Natural killer cell (primary cell): ENCODE measurements at places on chromosomes 16 and 17.

- no peak for DNase-seq
These were observed 10.6 kb downstream of the GPRC5B start for GRCh38 chr16:19874026-19874425.

- DNase-seq, result peak; percentile 97
These were observed at the start of gene EXOSC6 for GRCh38 chr16:70251629-70252354. EXOSC6 (minus strand) TSS chr16:70251940; CDS start chr16:70251900, 40 bp downstream.

DNA sequence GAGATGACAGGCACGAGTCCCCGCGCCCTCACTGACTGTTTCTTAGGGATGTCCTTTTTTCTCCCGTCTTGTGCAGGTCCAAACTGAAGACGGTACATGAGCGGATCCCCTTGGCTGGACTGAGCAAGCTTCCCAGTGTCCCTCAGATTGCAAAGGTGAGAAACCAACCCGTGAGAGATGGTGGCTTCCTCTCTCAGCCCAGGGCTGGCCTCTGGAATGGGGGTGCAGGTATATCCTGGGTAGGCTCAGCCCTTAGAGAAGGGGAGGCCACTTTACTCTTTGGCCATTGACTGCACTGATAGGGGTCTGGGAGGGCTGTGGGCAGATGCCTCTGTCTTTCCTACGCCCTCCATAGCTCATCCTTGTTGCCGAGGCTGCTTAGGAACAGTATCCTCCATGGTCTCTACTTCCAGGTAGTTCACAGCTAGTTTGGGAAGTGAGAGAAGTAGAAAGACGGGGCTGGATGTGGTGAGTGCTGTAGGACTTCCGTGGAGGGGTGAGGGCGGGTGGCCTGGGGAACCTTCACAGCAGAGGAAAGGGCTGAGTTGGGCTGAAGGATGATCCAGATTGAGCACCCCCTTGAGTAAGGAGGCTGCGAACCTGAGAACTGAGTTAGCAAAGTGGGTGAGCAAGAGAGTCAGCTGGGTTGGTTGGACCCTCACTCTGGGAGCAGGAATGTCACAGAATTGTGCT is 83.0 kb downstream of the OR1D5 start:
- DNase-seq, result no peak

GRCh38 chr16:87431926-87432325 is 39.8 kb downstream of the MAP1LC3B start:
- no peak for DNase-seq

- DNase-seq, result no peak
These were observed 51.1 kb upstream of the NDRG4 start for GRCh38 chr16:58448890-58449289.

DNA sequence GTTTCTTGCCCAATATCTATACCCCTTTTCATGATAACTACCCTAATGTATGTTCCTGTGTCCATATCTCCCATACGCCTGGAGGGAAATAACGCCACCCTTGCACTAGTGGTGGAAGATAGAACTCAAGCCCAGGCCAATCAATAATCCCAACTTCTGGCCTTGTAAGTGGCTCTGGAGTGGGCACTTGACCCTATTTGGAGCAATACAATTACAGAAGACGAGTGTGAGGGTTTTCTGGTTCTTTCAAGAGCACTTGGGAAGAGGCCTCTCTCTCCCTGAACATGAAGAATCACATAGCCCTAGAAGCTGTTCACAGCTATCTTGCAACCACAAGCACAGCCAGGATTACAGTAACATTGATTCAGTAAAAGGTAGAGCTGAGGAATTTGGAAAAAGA is 217.9 kb downstream of the RAB11FIP4 start:
- DNase-seq, result no peak
